Frontal cortex (tissue), 4 donors: ENCODE measurements at places on chromosomes 4 and X.

- no peak for DNase-seq
Measured at GRCh38 chrX:112941209-112941837, 100.7 kb upstream of the AMOT start.

DNA sequence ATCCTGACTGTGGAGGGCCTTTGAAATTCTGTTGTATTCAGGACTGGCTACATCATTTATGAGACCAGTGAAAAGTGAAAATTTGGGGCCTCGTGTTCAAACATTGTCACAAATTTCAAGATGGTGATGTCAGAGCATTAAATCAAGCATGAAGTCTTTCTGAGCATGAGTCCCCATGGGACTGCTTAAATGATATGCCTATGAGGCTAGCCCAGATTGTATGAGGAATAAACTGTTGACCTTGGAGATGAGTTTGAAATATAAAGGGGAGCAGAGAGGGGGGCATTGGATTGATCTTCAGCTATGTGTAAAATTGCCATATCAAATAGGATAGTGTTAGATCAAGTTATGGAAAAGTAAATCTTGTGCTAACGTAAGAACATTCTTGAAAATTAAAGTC lies 230.0 kb downstream of the SPANXN3 start:
- no peak for DNase-seq

- no peak for DNase-seq
Measured at GRCh38 chr4:121239951-121240350, 75.8 kb upstream of the TNIP3 start.

- no peak for DNase-seq
Measured at GRCh38 chr4:124079174-124079780, 633.3 kb downstream of the ANKRD50 start.

DNA sequence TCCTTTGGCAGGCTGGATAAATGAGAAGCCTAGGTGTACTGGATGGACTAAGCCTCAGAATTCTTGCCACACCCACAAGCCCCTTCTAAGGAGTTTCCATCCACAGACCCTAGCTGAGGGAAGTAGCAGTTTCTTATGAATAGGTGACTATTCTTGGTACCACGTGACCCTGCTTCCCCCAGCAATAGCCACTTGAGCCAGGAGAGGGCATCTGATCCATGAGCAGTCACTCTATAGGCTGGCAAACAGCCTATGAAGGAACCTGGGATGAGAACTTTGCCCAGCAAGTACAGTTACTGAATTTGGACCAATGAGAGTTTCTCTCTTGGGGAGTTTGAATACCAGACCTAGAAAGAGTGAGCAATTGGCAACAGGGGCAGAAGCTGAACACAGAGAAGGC lies 84.0 kb downstream of the RTL9 start:
- no peak for DNase-seq

GRCh38 chr4:13906727-13907126 lies 279.2 kb upstream of the BOD1L1 start:
- DNase-seq = no peak

GRCh38 chrX:102712981-102713625 lies 855 bp downstream of the GPRASP2 start:
- DNase-seq = peak; percentile 28

GRCh38 chr4:153432965-153433753 lies 33.0 kb upstream of the TMEM131L start:
- no peak for DNase-seq

- no peak for DNase-seq
Measured at GRCh38 chrX:50114113-50114512, 86.7 kb downstream of the AKAP4 start.

DNA sequence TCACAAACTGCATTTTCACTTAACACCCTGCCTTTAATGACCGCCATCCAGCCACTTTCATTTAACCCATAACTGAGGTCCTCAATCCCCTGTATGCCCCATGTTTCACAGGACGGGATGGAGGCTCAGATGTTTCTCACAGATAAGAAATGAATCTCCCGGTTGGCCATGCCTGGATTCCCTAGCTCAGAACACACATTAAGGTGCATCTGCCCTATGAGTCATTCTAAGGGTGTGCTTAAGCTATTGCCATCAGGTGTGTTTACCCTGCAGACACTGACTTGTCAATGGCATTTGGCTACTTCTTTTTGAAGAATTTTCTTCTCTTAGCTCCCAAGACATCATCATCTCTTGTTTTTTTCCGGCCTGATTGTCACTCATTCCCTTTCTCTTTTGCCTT lies 222.6 kb upstream of the SMIM31 start:
- DNase-seq = no peak

DNA sequence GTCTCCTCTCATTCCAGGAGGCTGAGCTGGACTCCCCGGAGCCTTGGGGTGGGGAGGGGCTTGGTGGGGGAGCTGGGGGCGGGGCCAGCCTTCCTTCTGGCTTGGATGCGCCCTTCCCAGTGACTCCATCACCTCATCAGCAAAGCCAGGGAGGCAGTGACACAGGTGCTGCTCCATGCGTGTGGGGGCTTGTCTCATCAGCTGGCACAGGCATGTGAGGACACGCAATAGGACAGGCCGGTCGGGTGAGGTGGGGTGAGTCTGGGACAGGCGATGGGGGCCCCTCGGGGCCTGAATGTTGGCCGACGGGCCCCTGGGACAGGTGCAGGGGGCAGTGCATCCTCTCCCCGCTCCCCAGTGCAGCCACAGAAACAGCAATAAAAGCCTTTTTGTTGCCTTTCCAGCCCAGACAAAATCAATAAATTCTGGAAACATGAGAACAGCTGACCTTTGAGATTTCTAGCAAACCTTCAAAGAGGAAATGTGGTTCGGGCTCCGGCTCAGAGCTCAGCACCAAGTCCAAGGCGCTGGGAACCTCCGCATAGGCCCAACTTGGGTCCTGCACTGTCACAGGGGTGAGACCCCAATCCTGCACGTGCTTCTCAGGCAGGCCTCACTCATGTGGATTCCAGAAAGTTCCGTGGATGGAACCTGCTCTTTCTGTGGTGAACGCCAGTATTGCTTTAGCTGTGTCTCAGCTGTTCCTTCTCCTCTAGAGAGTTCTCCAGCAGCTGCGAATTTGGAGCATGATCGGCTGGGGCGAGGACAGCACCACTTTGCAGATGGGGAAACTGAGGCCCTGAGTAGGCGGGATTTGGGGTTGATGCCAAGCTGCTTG lies 18.5 kb downstream of the ADRA2C start:
- DNase-seq = no peak

GRCh38 chr4:19888587-19888986 lies 363.1 kb upstream of the SLIT2 start:
- no peak for DNase-seq

DNA sequence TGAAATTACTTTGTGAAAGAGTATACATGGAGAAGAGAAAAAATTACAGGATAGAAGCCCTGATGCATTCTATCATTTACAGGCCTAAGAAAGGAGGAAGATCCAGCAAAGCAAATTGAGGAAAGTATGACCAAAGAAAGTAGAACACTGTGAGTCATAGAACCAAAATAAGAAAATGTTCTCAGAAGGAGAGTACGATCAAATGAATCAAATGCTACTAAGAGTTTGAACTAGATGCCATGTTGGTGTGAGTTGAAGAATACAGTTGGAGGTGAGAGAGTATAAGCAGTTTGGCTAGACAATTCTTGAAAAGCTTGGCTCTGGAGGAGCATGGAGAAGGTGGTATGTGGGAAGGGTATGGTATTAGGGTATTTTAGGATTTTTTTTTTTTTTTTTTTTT lies 161.8 kb downstream of the RPA4 start:
- DNase-seq = no peak

GRCh38 chrX:8103655-8104054 lies 67.4 kb downstream of the VCX2 start:
- no peak for DNase-seq

DNA sequence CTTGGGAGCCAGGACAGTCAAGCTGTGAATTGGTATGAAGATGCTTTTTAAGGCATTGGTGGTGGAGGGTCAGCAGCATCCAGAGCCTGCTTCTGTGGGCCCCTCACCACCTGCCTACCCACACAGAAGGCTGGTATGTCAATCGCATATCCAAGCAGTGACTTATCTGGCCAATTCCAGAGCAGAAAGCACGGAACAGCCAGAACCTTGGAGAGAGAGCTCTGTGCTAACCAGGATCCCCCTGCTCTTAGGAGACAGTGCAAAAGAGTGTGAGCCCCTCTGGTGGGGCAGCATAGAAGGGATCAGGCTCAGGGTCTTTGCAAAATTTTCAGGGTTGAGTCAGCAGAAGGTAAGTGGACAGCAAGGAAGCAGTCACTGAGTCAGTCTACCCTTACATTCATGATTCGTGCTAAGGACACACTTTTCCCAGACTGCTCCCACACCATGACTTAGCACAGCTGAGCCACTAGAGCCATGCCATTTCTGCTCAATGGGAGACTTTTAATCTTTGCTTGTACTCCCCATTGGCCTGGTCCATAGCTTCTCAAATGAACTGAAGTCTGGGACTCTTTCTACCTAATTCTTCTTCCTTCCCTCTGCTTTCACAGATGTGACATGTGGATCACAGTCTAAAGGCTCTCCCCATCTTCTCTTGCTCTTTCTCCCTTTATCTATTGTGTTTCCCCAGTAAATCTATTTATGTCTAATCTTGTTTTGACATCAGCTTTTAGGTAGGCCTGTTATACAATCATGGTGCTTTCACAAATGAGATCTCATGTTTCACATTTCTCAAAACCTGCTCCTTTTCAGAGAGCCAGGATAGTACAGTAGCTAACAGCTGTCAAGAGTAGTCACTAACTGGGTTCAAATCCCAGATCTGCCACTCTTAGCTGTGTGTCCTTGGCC lies 20.0 kb downstream of the MORF4L2 start:
- DNase-seq = no peak

GRCh38 chr4:35757836-35758235 lies 486.5 kb downstream of the ARAP2 start:
- no peak for DNase-seq

- DNase-seq = no peak
Measured at GRCh38 chr4:14336656-14337055, 665.6 kb upstream of the CPEB2 start.

GRCh38 chrX:23554304-23554703 lies 113.0 kb upstream of the PRDX4 start:
- DNase-seq = no peak

DNA sequence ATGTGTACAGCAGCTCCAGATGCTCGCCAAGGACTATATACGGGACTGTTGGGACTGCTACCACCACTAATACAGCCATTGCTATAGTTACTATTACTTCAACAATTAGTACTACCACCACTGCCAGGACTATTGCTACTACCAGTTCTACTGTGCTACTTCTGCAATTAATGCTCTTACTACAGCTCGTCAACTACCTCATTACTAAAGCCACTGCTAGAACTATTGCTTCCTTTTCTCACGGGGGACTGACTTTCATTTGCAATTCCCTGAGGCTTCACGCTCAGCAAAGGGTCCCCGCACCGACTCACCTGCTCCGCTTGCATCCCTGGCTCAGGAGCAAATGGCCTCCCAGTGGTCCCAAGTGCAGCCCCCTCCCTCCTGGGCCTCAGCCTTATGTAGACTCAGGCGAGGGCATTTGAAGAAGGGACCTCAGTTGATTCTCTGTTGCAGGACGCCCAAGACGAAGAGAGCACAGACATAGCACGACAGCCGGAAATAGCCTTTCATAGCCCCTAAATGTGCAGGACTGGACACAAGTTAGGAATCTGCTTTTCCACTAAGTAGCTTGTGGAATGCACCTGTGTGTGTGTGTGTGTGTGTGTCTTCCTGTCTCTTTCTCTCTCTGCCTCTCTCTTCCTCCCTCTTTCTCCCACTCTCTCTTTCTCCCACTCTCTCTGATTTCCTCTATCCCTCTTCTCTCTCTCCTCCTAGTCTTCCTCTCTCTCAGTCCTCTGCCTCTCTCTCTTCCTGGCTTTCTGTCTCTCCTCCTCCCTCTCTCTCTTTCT lies 294.8 kb downstream of the ASMT start:
- DNase-seq = no peak

DNA sequence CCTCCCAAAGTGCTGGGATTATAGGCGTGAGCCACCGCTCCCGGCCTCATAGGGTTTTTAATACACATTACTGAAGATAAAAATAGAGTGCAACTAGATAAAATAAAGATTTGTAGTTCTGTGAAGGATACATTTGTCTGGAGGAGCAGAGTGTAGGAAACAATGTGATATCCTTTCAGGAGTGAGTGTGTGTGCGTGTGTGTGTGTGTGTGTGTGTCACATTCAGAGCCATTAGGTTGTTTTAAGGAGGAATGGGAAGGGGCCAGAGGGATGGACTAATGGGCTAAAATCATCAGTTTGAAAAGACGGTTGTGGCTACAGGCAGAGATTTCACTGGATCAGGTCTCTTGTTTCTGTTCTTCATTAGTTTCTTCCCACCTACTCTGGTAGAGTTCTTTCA lies 40.0 kb downstream of the RBPJ start:
- no peak for DNase-seq

- no peak for DNase-seq
Measured at GRCh38 chr4:110361921-110362320, 114.0 kb upstream of the ENPEP start.

DNA sequence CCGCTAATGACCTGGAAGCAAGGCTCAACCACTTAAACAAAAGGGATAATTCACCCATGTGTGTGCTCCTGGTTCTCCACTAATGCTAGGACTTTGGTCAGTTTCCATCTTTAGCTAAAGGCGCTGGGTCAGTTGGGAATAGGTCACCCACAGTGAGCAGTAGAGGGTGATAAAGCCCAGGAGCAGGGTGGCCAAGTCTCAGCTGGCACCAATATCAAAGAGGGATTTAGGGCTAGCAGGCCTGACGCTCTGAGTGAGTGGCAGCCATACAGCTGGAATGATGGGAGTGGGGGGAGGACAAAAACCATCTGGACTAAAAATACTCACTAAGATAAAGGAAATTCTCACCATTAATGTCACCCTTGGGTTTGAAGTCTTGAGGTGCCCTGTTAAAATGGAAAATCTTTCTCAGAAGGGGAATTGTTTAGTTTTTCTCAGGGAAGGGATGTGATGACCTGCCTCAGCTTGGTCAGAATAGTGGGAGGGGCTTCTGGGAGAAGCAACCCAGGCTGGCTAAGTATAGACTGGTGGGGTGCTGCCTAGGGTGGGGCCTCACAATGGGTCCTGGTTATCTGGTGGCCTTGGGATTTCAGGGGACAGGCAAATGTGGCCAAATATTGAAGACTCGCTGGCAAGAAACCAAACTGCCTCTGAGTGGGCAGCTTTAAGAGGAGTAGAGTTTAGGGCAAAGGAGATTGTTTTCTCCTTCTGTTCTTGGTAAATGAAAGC lies 47.1 kb downstream of the TSC22D3 start:
- DNase-seq = no peak
